NCI-H460 (cell line): ENCODE measurements at places on chromosomes 5 and 9.
A peak's percentile ranks its signal among the peaks of the same experiment; 100 is the strongest.

- no peak for DNase-seq
These were observed 42.5 kb upstream of the TAF1L start for GRCh38 chr9:32677931-32678330.

GRCh38 chr5:110757118-110757729 lies 18.4 kb downstream of the SLC25A46 start:
- peak; percentile 67 for DNase-seq

DNA sequence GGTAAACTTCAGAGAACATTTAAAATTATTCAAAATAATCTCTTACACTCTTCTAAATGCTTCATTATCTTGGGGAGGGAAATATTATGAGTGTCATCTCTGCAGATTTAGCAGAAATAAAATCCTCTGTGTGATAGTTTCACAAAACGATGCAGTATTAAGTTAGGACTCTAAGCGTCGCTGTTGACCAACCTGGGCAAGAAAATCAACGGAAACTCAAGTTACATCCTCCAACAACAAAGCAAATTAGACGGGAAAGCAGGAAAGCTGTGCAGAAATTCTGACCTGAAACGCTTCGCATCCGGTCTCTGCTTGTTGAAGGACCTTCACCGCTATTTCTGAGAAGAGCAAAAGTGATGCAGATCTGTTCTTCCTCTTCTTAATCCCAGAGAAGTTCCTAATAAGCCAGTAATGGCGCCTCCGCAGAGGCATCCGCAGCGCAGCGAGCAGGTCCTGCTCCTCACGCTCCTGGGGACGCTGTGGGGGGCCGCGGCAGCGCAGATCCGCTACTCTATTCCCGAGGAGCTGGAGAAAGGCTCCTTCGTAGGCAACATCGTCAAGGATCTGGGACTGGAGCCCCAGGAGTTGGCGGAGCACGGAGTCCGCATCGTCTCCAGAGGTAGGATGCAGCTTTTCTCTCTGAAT lies at the start of gene PCDHGA6:
Gene PCDHGA6, plus strand, starts transcription at position 219 of the 645 bp plus-strand sequence. Its CDS starts 193 bp downstream, at position 412.
- no peak for DNase-seq

- no peak for DNase-seq
These were observed 108.1 kb upstream of the PRRC1 start for GRCh38 chr5:127409246-127409917.

DNA sequence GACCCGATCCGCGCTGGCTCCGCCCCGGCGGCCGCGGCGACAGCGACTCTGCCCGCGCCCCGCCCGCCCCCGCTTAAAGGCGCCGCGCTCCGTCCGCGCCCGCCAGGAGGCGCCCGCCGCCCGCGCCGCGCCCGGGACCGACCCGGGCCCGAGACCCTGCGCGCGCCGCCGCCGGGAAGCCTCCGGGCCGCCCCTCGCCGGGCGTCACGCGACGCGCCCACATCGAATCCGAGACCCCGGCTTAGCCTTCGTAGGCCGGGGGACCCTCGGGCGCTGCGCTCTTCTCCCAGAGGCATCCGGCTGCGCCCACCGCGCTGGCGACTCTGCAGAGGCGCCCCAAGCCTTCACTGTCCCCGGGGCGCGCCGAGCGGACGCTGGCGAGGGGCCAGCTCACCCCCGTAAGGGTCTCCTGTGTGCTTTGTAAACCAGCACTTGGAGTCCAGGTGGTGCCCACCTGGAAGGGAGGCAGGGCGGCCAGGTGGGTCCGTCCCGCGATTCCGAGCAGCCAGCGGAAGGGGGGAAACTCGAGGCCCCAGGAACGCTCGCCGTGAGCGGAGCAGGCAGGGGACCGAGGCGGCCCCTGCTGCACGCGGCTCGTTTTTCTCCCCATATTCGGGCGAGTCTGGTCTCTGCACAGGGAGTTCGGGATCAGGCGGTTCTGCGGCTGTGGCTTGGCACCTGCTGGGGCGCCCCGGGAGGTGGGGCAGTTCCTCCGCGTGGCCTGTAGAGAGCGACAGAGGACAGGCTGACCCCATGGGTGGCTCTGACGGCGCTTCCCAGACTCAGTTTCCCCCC lies 423 bp upstream of the ABCA2 start:
- peak; percentile 65 for DNase-seq

DNA sequence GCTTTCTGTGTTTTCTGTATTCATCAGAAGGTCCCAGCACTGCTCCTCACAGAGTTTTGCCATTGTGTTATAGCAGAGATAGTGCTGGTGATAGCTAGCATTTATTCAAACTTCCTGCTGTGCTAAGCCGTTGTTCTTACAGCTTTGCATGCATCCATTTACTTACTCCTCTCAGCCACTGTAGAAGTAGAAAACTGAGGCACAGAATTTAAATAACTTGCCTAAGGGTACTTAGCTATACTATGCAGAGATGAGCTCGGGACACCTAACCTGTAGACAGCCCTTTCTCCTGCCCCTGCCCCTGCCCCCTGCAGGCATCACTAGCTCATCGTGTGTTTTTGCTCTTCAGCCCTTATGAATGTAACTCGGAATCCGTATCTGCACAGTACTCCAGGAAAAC lies 227.6 kb downstream of the SAXO1 start:
- no peak for DNase-seq

DNA sequence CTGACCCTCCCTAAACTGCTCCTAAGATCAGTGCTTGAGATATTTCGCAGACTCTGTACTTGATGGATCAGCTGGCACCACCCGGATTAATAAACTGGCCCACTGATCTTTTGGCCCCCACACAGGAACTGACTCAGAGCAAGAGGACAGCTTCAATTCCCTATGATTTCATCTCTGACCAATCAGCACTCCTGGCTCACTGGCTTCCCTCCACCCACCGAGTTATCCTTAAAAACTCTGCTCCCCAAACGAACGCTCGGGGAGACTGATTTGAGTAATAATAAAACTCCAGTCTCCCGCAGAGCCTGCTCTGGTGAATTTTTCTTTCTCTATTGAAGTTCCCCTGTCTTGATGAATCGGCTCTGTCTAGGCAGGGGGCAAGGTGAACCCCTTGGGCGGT lies 36.5 kb upstream of the CD180 start:
- no peak for DNase-seq

- no peak for DNase-seq
These were observed 21.7 kb upstream of the FAT2 start for GRCh38 chr5:151612689-151613427.

DNA sequence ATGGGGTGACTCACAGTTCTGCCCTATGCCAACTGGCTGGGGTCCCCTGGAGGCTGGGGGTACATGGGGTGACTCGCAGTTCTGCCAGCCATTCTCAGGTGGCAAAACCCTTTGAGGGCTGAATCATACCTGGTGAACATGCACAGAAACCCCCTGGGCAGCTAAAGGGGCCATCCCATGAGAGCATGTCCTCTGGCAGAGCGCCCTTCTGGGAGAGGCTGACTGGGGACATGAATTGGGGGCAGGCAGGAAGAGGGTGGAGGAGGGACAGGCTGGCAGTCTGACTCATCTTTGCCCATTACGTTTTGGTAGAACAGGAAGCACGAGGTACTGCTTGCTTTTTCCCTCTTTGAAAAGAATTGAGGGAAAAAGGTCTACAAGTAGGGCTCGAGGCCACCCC lies 16.7 kb downstream of the TRAF1 start:
- DNase-seq = no peak

GRCh38 chr9:69204849-69205248 lies 30.8 kb downstream of the TJP2 start:
- no peak for DNase-seq

GRCh38 chr9:132026932-132027585 lies 52.6 kb downstream of the MED27 start:
- DNase-seq = no peak

GRCh38 chr5:177198738-177199137 lies 65.2 kb downstream of the NSD1 start:
- no peak for DNase-seq
